ENCODE measurements at places on chromosomes 2 and 18.

DNA sequence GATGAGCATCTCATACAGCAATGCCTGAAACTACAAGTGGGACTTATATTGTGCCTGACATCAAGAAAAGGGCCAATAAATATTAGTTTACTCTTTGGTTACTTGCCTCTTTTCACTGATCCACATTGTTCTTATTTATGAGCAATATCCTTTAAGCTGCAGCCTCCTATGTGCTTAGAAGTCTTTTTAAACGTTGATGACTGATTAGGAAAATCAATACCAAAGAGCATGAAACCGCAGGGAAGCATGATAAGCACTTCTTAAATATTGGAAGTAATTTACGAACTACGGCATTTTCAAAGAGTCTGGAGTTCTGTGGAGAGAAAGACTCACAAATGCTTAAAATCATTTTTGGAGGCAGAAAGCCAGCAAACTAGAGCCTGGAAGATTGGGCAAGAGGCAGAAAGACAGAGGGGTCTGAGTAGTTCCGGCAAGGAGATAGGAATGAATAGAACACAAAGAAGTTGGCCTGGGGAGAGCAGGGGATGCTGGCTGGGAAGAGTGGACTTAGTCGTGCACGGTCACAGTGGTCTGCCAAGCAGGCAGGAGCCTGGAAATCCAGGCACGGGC is 122.6 kb upstream of the NOSTRIN start:
- no peak for DNase-seq

- DNase-seq = no peak
Observed at GRCh38 chr2:225615514-225615913, 216.0 kb downstream of the NYAP2 start.

GRCh38 chr2:118040891-118041290 is 27.0 kb upstream of the CCDC93 start:
- DNase-seq = no peak

GRCh38 chr2:715854-716560 is 38.8 kb upstream of the TMEM18 start:
- no peak for DNase-seq

- no peak for DNase-seq
Observed at GRCh38 chr2:11068079-11068741, 87.1 kb upstream of the SLC66A3 start.

GRCh38 chr2:140257692-140258300 is 1477.6 kb upstream of the NXPH2 start:
- DNase-seq = no peak

DNA sequence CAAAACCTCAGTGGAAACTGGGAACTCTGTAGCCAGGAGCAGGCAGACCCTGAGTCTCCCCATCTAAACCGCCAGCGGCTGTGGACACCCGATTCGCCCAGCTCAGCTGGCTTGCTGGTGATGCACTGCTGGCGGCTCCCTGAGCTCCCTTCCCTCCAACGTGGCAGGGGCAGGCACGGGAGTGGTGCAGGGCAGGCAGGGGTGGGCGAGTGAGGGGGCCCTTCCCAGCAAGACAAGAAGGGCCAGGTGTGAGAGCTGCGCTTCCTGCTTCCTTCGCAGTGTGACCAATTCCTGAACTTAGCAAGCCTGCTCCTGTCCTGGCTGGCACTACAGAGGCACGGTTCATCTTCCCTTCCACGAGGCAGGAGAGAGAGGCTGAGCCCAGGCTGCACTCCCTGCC is 12.3 kb upstream of the SEMA4C start:
- DNase-seq = no peak

GRCh38 chr2:202408546-202409140 is 32.5 kb downstream of the BMPR2 start:
- DNase-seq = no peak

DNA sequence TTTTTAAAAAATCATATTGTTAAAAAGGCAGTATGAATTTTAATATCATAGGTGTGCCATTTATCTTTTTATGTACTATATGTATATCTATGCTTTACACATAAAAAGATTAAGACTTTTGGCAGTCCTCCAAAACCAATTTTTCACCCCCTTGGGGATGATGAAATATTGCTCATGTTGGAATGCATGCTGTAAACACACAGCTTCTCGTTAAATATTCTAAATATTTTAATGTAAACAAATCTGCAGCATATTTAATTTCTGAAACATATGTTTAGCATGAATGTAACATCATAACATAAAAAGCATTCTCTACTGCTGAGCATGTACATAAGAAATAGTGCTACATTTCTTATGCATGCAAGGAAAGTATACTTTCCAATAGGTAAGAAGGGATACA is 484.3 kb upstream of the LRATD1 start:
- no peak for DNase-seq

GRCh38 chr2:96106991-96107707 is 9.2 kb downstream of the ADRA2B start:
- no peak for DNase-seq

DNA sequence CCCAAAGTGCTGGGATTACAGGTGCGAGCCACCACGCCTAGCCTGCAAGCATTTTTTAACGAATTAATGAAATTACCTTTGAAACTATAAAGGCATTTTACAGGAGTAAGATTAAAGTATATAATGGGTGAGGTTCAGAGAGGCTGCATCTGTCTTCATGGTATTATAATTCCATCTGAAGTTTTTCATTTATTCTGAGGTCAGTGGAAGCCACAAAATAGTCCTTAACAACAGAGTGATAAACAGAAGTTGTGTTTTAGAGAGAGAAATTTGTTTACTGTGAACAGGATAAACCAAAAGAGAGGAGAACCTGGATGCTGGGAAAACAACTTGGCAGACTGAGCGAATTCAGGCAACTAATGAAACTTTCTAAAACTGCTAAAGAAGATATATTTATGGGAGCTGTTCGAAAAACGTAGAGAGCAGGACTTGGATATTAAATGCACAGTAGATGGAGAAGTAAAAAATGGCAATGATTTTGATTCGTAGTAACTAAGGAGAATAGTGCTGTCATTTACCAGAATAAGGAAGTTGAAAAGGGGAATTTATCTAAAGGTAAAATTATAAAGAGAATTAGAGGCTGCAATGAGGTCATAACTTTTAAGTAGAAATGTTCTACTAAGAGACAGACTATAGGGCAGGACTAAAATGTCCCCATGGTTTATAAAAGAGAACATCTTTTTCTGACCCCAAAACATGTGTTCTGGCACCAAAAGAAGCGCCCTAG is 37.9 kb upstream of the ITGA4 start:
- no peak for DNase-seq

GRCh38 chr2:143617803-143618415 is 488.7 kb downstream of the ARHGAP15 start:
- no peak for DNase-seq

DNA sequence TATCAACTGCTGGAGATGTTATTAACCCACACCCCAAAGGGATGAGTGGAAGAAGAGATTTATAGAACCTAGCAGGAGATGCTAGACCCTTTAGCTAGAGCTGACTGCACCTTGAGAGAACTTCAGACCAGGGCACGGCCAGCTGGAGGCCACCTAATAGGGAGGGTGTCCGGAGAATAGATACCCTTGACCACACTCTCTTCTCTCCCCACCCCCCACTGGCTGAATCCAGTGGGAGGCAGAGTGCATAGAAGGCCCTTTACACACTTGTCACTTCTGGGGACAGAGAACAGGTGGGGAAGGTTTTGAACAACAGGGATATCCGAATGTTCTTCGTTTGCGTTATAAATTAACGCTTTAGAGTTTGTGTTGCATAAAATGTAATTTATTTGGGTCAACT is 84.6 kb downstream of the PHLPP1 start:
- no peak for DNase-seq

DNA sequence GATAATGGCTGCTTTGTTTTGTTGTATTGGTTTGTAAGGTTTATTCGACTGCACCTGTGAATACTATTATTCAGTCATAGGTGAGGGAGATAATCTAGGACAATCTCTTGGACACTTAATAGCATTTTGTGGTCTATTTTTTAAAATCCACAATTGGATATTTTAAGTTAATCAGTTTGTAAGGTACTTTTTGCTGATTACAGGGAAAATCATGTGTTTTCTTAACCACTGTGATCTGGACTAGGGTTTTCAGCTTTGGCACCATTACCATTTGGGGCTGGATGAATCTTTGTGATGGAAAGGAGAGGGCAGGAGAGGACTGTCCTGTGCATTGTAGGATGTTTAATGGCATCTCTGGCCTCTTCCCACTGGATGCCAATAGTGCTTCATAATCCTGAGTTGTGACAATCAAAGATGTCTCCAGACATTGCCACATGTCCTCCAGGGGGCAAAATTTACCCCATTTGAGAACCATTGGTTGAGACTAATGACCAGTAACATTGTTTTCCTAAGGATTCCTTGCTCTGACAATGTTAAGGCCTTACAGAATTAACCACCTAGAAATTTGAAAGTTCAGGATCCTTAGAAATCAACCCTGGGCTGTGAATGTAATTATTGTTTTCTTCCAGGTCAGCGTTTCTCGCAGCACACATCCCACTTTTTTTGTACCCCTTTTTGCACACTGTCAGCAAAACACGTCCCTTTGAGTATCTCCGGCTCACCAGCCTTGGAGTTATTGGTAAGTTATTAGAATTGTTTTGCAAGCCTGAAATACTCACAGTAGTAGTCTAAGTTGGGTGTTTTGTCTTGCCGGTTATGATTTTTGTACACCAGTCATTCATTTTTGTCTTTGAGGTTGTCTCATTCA is 15.6 kb downstream of the CNOT9 start:
- no peak for DNase-seq

DNA sequence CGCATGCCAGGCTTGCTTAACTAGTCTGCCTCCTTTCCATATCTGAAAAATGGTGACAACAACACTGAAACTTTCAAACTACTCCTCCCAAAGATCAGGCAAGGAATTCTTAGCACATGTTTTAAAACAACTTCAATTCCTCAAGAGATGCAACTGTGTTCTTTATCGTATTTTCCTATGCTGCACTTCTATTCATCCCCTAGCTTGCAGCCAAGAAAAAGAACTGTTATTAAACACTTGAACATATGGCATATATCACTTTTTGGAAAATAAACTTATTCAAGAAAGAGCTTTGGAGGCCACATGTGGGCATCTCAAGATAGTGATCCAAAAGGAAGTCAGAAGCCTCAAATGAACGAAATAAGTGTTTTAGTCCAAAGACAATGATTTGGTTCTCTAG is 75.6 kb upstream of the STAM2 start:
- no peak for DNase-seq

DNA sequence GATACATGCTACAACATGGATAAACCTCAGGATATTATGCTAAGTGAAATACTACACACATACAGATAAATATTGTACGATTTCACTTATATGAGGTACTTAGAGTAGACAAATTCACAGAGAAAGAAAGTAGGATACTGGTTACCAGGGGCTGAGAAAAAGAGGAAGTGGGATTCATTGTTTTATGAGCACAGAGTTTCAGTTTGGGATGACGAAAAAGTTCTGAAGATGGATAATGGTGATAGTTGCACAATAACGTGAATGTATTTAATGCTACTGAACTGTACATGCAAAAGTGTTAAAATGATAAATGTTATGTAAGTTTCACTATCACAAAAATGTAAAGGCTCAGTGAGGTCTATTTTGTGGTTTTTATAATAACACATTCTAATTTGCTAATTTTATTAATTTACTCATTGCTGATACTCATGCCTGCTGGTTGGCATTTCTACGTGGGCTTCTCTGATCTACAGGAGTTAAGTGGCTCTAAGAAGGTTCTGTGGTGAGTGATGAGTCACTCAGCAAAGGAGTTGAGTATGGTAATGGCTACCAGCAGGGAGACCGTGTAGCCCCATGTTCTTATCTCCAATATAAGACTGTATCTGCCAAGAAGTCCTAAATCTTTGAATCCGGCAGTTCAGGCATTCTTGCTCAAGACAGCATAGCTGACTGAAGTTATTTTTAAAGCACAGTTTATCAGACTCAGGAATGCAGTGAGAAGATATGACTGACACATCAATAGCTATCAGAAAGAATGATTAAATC is 41.1 kb downstream of the UPP2 start:
- no peak for DNase-seq

DNA sequence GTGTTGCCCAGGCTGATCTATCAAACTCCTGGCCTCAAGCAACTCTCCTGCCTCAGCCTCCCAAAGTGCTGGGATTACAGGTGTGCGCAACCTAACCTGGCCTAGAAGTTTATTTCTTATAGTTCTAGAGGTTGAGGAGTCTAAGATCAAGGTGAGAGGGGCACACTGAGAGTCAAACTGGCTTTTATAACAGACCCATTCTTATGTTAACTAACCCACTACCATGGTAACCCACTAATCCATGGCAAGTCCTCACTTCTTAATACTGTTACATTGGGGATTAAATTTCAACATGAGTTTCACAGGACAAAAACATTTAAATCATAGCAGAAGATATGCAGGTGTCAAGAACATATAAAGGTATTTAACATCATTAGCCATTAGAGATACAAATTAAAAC is 50.6 kb downstream of the MDH1 start:
- DNase-seq = no peak

DNA sequence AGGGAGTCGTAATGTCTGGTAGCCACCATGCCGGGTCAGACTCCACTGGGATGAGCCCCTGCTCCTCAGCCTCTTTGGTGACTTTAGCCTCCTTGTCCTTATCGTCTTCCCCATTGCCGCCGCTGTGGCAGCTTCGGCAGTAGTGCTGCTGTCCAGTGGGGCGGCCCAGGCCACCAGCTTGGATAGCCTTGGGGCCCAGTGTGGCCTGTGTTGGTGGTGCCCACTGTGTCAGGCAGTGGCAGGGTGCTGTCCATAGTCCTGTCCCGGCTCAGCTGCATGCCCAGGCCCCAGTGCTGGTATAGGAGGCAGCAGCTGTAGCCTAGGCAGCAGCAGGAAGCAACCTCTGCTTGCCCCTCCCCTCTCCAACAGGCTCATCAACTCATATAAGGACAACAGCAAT is 197.1 kb upstream of the RAB12 start:
- no peak for DNase-seq

DNA sequence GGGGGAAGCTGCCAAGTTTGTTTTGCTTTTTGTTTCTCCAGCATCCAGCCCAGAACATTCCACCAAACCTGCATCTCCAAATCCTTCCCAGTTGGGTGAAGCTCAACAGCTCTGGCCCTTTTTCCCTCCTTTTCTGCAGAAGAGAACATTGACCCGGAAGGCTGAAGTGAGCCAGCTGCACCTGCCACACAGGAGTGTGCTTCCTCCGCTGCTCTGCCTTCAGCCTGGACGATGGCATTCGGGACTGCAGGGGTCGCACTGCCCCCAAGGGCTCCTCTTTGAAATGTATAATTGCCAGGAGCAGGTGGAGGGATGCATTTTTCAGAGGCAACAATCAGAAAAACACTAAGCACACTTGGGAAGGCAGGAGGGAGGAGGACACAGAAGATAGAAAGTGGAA is 41.8 kb downstream of the ST8SIA5 start:
- DNase-seq = no peak

Measured in AG04450 (cell line).